ENCODE measurements at places on chromosomes 4 and X. TPM values are rescaled to one million over a fixed set of nuclear protein-coding genes. Genes with fewer than 3 reads are reported as not detected.

CTAG1A gene
- total RNA-seq, result not detected

TENM3 gene
- 0.26 TPM for total RNA-seq

CDK16 gene
- total RNA-seq, result 63.5 TPM

FRMD7 gene
- total RNA-seq, result not detected

GLOD5 gene
- total RNA-seq, result not detected

CCDC160 gene
- not detected for total RNA-seq

ANAPC10 gene
- 21.6 TPM for total RNA-seq

UGT2B10 gene
- not detected for total RNA-seq

ITIH6 gene
- not detected for total RNA-seq

SYNPO2 gene
- 0.31 TPM for total RNA-seq

NELFA gene
- 35.2 TPM for total RNA-seq

ADGRL3 gene
- total RNA-seq, result not detected

ZFP42 gene
- 0.13 TPM for total RNA-seq

NUDT10 gene
- total RNA-seq, result not detected

DNA sequence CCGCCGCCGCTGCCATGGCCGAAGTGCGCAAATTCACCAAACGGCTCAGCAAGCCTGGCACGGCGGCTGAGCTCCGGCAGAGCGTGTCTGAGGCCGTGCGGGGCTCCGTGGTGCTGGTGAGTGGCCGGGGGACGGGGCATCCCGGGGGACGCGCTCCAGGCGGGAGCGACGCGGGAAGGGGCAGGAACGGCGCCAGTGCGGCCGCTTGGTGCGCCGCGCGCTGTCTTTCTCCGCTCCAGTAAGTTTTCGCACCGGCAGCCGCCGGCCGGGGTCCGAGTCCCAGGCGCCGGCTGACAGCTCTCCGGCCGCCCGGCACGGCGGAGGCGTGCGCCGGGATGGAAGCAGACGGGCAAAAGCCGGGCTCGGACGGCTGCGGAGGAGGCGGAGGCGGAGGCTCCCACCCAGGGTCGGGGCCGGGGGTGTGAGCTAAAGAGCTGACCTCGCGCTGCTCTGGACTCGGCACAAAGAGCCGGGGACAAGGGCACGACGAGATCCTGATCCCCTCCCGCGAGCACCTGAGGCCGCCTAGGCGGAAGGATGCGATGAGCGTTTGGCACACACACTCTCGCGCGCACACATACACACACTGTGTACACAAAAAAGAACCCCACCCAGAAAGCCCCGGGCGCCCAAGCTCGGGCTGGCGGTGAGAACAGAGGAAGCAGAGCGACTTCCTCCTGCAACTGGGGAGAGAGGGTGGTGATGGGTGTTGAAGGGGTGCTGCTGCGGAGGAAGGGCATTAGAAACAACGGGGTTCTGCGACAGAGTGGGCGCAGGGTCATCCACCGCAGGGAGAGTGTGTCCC lies 545 bp downstream of the DOCK11 start:
- DNase-seq, result no peak

GRCh38 chr4:12586242-12587006 lies 897.7 kb downstream of the RAB28 start:
- DNase-seq, result no peak

GRCh38 chrX:134202561-134202960 lies 34.4 kb upstream of the CCDC160 start:
- DNase-seq, result no peak

DNA sequence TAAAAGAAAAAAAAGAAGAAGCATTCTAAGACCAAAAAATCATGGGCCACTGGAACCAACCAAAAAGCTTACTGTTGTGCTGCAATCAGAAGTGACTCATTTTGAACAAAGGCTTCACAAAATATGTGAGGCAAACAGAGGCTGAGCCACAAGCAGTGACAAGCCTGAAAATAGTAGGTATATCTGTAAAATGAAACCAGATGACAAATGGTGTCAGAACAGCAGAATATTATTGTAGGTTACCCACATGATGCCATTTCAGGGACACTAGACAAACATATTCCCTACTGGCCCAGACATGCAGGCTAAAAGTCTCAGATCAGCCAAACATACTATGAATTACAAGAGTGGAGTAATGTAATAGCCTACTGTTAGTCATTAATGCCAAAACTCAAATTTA lies 1301.8 kb upstream of the DIAPH2 start:
- DNase-seq, result no peak

GRCh38 chr4:41977709-41978108 lies 3.8 kb upstream of the DCAF4L1 start:
- DNase-seq, result no peak

GRCh38 chrX:115525486-115525885 lies 35.5 kb upstream of the PLS3 start:
- DNase-seq, result no peak

DNA sequence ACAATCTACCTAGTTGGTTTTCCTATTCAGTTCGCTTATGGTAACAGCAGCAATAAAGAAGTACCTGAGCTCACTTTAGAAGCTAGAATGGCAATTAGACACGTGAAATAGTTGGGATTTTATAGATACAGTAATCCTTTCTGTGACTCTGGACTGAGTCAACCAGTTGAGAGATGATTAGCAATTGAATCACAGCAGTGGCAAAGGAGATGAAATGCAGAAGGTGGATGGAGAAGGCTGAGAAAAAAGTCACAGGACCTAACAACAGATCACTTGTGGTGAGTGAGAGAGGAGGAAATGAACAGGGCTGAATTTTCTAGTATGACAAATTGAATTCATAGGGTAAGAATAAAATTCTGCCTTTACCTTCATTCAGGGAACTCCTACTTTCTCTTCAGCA lies 197.1 kb upstream of the MAGEB18 start:
- DNase-seq, result no peak

DNA sequence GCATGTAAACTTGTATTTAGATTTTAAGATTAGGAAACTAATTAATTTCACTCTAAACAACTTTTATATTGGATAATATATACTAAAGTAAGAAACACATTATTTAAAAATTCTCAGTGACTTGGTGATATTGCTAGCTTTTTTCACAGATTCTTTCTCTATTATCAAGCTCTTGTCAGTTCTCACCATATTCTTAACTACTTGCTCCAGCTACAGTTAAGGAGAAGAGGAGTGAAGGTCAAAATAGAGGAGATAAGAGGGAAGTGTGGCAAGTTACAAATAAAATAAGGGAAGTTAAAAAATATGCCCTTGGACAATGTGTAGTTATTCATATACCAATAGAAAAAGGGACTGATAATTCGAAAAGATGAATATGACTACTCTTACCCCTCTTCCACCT lies 34.7 kb upstream of the NAF1 start:
- DNase-seq, result no peak

DNA sequence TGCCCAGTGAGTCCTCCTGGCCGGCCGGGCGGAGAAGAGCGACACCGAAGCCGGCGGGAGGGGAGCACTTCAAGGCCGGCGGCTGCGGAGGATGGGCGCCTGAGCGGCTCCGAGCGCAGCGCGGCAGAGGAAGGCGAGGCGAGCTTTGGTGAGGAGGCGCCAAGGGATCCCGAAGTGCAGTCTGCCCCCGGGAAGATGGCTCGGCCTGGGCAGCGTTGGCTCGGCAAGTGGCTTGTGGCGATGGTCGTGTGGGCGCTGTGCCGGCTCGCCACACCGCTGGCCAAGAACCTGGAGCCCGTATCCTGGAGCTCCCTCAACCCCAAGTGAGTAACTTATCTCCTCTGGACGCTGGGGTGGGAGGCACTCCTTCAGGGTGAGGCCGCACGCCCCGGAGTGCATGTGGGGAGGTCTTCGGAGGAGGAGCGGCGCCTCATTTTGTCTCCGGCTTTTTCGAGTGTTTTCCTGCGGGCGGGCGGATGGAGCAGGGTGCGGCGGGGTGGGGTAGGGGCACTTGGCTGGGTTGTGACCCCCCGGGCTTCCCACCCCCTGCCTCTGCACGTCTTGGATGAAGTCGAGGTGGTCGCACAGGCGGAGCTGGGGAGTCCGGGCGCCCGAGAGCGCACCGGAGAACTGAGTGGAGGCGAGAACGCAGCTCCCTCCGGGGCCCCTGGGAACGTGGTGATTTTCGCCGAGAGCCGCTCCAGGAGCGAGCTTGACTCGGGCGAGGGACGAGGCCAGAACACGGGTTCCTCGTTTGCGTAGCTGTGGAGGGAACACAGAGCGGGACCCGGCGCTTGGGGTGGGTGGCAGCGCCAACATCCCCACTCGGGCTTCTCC lies 979 bp downstream of the EFNB1 start:
- no peak for DNase-seq

- DNase-seq, result no peak
These were observed 959.6 kb downstream of the RPA4 start for GRCh38 chrX:97843200-97843811.

- no peak for DNase-seq
These were observed 327.0 kb upstream of the DKK2 start for GRCh38 chr4:107363125-107363524.

- DNase-seq, result no peak
These were observed 43.9 kb downstream of the GABRB1 start for GRCh38 chr4:47075262-47075661.

DNA sequence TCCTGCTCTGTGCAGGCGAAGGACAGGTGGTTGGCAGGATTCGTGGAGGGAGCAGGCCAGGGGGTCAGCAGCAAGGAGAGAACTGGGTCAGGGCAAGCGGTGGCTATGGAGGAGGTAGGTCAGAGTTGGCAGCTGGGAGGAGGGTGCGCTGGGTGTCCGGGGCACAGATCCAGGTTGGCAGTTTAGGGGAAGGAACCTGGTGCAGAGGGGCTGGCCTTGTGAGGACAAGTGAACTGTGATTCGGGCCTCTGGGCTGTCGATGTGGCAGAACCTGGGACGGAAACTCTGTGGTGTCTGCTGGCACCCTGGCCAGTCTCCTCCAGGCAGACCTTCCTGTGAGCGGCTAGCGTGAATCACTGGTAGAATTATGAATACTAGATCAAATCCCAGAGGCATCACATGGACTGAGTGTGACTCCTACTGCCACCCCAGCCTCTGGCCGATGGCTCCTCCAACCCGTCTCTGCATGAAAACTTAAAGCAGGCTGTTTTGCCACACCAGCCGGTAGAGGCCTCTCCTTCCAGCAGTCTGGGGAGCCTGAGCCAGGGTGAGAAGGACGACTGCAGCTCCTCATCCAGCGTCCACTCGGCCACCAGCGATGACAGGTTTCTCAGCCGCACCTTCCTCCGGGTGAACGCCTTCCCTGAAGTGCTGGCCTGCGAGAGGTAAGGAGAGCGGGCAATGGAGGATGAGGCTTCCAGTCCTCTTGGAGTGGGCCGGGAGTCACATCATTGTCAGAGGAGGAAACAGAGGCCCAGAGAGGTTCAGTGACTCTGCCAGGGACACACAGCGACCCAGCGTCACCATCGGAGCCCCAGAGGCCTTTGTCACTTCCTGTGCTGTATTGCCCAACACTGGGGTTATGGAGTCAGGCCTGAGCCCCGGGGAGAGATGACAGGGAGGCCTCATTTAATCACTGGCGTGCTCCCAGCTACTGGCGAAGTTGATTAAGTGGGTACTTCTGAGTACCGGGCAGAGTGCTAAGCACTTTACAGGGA lies 20.3 kb downstream of the EVC start:
- DNase-seq, result no peak

DNA sequence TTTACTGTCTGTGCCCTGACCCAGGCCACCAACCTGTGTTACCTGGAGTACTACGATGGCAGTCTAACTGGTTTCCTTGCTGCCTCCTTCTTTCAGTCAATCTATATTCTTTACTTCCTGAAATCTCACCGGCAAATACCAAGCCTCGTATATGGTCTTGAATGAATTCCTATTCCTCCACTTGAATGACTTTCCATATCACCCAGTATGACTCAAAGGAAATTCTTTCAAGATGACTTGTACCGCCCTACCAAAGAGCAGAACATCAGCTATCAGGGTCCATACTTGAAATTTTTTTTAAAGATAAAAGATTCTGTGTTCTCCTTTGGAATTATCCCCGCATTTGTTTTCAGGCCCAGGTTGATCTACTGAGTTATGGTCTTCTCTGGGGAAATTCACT lies 378.0 kb downstream of the AFF2 start:
- no peak for DNase-seq

DNA sequence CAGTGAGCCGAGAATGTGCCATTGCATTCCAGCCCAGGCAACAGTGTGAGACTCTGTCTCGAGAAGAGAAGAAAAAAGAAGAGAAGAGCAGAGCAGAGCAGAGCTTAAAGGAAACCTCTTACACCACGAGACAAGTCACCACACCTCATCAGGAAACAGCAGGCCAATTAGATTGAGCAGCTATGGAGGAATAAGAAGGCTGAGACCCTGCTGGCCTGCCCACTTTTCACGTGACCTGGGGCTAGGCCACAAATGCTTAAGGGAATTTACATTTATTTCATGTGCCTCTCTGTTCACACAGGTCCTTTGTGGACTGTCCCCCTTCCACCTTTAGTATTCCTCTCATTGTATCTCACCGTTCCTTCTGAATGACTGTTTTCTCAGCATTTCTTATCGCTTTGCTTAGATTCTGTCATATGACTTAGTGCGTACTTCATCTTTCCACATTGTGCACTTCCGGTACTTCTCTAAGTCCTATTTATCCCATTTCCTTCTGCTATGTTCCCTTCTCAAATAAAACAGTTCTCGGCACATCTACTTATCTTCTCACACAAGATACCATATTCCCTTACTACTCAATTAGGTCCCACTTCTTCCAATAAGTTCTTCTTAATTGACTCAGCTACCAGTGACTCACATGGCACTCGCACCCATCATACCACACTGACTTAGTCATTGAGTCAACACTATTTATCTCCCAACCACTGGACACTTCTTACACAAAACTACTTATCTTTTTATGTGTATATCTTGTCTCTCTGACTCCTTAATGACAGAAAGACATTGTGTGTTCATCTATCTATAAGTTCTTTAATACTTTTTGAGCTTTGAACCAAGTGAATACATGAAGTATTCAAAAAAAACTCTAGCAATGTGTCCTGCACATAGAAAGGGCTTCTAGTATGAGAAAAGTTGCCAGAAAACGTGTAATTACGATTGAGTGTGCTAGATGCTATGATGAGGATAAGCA lies 11.0 kb downstream of the CUL4B start:
- no peak for DNase-seq

GRCh38 chrX:14079891-14080430 lies 50.3 kb upstream of the GEMIN8 start:
- DNase-seq, result no peak

DNA sequence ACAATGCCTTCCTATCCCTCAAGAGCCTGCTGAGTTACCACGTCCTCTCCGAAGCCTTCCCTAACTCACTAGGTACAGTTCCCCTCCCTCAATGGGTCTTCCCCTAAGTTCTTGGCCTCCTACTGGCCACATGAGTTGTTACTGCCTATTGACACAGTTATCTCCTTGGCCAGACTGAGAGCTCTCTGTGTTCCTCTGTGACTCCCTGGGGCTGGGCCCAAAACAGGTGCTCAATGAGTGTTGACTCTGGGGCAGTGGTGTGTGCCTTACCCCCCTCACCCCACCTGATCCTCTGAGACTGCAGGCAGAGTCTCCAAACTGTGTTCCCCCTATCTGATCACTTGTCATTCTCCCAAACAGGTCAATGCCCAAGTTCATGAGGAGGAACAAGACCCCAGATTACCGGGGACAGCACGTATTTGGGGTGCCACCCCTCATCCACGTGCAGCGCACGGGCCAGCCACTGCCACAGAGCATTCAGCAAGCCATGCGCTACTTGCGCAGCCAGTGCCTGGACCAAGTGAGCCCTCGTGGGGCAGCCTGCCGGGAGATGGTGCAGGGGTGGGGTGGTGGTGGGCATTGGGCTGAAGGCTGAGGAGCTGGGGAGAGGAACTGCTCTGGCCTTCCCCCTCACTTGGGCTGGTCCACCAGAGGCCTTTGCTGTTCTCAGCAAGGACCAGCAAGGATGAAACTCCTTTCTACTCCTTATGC lies 72.6 kb downstream of the STARD8 start:
- no peak for DNase-seq

Measured in GM12878 (cell line).